ENCODE measurements at places on chromosomes 2 and 18.
A peak's percentile ranks its signal among the peaks of the same experiment; 100 is the strongest.

DNA sequence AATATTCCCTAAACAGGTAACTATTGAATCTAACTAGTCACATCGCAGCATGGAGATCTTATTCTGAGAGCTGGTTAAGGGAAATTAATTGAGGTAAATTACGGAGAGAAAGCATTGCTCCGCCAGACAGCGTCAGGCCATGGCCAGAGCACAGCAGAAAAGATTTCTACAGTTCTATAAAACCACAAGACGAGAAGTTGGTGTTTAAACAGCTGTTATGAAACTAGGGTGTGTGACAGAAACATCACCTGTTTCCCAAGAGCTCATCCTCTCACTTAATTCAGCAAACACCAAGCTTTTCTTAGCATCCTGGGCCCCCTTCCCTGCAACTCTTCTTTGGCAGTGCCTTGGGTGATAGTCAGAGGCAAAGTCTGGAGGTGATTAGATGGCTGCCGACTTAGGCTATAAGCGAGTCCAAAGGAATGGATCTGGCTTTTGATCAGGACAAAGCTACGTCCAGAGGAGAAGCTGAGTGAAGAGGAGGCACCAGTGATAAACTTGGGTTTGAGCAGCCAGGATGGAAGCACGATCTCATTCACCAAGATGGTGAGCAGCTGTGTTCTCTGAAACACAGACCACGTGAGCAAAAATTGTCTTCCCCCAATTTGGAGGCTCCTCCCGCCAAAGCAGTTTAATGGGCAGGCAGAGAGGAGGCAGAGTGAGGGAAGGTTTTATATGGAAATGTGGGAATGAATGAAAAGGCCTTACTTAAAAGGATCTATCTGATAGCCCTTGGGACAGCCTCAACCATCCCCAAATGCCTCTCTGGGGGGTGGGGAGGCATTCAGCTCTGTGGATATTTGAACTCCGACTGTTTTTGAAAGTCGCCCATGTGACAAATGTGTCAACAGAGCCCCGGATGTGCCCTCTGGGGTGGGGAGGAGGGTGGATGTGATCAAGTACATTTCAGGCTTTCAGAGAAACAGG is 57.8 kb downstream of the PKDCC start:
- DNase-seq, result no peak

DNA sequence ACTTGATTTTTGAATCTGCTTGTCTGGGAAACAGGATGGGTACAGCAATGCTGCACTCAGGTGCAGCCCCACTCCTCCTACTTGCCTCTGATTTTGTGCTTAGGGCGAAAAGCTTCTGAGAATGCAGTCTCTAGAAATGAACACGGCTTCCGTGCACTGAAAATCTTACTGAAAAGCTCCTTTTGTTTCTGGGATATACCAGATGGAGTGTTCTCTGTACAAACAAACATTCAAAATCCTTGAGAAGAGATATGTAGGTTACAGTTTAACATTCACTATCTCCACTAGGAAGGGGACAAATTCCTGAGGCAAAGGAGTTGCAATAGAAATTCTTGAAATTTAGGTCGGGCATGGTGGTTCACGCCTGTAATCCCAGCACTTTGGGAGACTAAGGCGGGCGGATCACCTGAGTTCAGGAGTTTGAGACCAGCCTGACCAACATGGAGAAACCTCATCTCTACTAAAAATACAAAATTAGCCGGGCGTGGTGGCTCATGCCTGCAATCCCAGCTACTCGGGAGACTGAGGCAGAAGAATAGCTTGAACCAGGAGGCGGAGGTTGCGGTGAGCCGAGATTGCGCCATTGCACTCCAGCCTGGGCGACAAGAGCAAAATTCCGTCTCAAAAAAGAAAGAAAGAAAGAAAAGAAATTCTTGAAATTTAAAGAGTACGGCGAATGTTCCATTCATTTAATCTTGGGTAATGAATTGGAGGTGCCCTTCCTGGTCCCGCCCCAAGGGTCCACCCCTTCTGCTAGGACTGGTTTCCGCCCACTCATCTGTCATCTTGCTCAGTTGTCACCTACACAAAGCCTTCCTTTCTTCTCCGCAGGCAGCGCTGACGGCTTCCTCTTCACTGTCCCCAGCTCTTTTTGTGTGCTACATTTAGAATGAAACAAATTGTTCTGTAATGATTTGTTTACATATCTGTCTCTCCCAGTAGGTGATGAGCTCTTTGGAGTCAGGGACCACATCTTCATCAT is 92.4 kb downstream of the SOCS6 start:
- peak; percentile 52 for DNase-seq

- no peak for DNase-seq
Measured at GRCh38 chr2:82939211-82939610, 1519.9 kb downstream of the SUCLG1 start.

DNA sequence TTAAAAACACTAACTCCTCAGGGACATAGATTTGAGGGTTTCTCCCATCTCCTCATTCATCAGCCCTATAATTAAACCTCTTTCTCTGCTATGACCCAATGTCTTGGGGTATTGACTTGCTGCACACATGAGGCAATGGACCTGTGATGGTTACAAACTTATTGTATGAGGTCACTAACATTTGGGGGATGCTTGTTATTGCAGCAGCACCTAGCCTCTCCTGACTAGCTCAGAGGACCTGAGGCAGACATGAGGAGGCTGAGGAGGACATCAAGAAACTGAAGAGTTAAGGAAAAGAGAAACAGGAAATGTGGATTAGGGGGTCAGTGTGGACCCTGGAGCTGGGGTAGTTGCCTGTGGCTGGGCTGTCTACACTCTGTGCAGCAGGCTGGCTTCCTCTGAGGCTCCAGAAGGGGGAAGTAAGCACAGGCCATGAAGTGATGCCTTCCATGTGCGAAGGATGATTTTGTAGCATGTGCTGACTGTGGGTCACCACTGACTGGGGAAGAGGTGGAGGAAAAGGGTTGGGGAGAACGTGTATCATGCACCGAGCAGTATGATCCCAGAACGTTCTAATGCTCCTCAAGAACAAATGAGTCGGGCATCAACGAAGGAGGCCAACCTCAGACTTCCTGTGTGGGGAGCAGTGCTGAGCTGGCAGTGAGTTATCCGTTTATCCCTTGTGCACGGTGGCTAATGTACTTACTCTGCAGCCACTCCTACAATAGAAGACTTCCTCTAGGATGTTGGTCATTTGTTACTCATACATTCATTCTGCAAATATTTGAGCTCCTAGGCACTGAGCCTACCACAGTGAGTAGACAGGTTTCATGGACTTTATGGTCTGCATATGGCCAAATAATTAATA is 42.1 kb upstream of the RFX8 start:
- DNase-seq, result no peak

DNA sequence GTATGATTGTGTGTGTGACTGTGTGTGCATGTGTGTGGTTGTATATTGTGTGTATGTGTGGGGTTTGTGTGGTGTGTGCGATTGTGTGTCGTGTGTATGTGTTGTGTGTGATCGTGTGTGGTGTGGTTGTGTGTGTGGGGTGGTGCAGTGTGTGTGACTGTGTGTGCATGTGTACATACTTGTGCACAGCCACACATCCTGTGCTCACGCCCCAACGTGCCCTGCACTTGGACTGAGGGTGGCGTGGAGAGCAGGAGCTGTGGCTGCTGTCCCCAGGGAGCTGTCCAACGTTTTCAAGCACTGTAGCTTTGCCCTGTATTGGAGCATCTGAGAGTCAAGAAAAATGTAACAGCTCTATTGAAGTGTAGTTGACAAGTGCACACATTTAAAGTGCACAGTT is 243.2 kb upstream of the HDAC4 start:
- no peak for DNase-seq

- no peak for DNase-seq
Measured at GRCh38 chr2:127437781-127438726, 19.8 kb downstream of the PROC start.

DNA sequence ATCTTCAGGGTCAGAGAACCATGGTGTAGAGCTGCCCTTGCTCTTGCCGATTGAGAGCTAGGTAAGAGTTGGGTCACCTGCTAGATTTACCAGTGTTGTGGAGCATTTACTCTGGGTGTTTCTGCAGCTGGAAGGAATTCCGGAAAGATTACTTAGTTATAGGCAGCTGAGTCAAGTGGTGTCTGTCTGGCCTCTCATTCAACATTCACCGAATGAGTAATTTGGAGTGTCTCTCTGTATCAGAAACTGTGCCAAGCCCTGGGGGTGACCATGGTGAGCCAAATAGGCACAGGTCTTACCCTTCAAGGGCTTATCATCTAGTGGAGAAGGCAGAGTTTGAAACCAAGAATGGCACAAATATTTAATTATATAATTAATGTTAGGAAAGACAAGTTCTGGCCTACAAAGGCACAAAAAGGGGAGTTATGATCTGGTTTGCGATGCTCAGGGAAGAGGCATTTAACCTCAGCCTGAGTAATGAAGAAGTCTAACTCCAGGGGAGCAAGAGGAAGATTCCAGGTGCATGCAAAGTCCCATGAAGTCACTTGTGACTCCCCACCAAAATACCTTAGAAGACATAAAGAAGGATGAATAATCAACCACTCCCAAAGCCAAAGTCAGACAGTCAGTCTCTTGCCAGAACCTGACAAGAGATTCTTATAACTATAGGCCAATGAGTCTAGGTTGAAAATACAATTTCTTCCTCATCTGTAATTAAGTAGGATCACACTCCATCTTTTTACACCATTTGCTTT is 12.5 kb downstream of the SETBP1 start:
- DNase-seq, result no peak

GRCh38 chr18:33135951-33136660 is 304.4 kb downstream of the CCDC178 start:
- no peak for DNase-seq

DNA sequence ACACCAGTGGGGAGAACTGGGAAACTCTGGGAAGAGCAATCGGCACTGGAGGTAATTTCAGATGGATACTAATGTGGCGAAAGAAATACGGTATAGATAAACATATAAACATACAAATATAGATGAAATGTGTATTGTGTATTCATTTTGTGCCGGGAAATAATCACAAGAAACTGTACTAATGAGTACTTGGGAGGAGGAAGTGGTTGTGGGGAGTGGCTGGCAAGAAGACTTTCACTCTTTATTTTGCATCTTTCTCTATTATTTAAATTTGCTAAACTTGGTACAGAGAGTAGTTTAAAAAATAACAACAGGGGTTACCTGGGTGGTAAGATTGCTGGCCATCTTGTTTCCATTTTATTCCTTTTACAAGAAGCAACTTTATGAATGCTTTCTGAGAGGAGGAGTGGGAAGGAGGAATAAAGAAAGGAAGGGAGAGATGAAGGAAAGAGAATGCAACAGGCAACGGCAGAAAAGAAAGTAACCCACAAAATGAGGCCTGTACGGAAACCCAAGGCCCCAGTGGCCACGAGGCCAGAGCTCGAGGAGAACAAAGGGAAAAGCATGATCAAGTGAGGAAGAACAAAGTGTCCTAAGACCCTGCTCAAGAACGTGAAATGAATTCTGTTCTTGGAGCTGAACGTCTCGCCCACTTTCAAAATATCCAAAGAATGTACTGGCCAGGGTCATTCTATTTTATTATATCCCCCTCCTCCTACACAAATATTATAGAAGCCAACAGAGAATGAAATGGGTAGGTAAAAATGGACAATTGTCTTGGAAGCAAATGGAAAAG is 45.2 kb downstream of the FAM178B start:
- DNase-seq, result no peak

- DNase-seq, result no peak
Measured at GRCh38 chr2:150513647-150514046, 26.2 kb upstream of the RND3 start.

GRCh38 chr18:7562491-7562890 is 4.6 kb upstream of the PTPRM start:
- DNase-seq, result no peak

GRCh38 chr2:172147944-172148650 is 45.4 kb upstream of the DLX2 start:
- no peak for DNase-seq

- DNase-seq, result no peak
Measured at GRCh38 chr18:79451237-79452125, 55.8 kb downstream of the NFATC1 start.

DNA sequence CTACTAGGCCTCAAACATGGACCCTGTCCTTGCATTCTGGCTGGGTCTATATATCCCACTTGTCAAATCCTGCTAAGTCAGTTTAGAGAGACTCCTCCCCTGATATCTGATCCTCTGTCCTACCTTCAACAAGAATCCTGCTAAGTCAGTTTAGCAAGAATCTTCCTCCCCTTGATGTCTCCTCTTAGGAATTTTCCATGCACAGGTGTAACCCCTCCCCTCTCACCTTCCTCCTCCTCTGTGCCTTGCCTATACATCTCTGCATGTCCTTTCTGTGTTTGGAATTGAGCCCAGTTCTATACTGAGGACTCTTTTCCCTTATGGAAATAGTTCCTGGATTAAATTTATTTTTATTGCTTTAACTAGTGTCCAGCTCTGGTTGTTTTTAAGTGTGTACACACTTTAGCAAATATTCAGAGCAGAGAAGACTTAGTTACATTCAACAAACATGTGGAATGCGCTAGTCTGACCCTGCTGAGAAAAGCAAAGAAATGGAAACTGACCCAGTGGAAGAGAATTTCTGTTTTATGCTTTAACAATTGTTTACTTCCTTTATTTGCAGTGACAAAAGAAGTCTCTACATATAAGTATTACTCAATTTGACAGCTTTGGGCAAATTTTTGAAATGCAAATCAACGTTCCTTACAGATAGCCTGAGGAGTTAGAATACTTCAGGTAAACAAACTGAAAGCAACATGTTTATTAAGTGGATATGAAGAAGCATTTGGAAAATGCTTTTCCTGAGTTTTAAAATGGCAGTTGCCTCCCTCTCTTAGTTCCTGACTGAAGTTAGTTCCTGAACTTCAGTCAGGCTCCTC is 80.6 kb downstream of the RIT2 start:
- DNase-seq, result no peak

DNA sequence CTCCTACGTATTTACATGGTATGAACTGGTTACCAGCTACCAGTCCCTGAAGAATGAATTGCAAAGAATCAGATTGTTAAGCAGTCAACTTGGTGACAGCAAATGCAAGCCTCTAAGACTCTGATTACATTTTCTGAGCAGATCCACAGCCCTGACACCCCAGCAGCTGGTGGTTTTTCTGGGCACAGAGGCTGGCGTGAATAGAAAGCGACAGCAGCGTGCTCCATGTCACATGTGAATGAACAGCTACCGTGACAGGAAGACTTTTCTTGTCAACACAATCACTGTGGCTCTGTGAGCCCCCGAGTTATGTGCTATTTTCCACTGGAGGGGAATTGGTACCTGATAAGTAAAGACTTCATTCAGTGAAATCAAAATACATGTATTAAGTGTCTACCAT is 93.2 kb upstream of the CBLN2 start:
- no peak for DNase-seq

DNA sequence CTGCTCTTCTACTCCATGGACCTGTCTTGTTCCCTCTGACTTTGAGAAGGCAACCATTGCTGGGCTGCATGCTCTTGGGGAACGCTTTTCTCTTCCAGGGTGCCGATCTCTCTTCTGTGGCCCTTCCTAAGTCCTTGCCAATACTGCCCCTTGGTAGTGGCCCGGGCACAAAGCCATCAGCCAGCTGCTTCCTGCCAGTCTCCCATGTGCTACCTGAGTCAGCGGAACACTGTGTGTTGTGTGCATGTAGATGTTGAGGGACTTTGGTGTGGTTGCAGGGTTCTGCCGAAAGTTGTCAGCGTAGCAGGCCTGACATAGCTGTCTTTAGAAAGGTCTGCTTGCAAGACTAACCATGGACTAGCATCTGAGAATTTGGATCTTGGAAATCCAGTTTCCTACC is 35.4 kb downstream of the MGAT5 start:
- no peak for DNase-seq

Measured in NCI-H2107 (cell line).